ENCODE measurements at places on chromosomes 1 and 21. TPM values are rescaled to one million over a fixed set of nuclear protein-coding genes. Genes with fewer than 3 reads are reported as not detected.

DNA sequence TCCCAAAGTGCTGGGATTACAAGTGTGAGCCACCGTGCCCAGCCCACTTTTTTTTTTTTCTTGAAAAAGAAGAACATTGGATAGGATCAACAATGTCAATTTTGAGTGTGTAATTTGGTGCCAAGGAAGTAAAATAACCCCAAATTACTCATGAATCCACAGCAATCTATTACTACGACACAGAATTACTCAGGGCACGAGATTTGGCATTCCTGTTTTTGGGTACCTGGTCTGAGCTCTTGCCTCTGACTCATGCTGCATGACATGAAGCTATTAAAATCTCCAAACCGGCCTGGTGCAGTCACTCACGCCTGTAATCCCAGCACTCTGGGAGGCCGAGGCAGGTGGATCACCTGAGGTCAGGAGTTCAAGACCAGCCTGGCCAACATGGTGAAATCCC lies 10.4 kb downstream of the RNF19B start:
- no peak for DNase-seq

DNA sequence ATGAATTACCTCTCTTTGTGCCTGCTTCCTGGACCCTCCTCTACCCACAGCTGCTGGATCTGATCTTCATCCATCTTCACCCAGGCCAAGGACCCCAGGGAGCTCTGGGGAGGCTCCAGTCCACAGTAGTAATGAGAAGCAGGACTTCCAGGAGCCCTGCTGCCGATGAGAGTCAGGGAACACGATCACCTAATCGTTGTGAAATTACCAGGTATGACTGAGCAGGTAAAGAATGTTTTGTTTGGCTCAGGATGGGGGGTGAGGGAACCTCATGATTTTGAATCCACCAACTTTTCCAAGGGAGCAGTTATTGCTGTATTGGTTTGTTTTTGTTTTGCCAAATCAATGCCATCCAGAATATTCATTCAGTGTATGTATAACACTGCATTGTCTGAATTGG lies 454.0 kb downstream of the PLPP3 start:
- DNase-seq, result no peak

SHISA4 gene
- 50.8 TPM for total RNA-seq

- DNase-seq, result no peak
Measured at GRCh38 chr1:242873661-242874060, 349.2 kb upstream of the PLD5 start.

GRCh38 chr1:3851292-3851691 lies 5.7 kb downstream of the CEP104 start:
- no peak for DNase-seq

GRCh38 chr1:215889871-215890270 lies 322.8 kb downstream of the KCTD3 start:
- no peak for DNase-seq

DNA sequence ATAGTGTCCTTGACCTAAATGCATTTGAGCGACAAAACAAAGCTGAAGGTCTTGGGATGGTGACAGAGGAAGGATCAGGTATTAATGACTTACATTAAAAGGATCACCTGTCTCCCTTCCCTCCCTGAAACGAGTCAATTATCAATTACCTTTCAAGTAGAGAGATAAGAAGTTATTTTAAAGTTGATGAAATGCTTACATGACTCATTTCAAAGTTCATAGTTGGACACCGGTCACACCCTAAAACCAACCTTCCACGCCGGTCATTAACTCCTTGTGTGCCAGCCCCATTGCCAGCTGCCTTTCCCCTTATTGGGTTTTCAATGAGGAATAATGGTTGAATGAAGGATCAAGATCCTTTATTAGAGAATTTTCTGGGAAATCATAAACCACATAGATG lies 129.8 kb downstream of the ZP4 start:
- no peak for DNase-seq

DNA sequence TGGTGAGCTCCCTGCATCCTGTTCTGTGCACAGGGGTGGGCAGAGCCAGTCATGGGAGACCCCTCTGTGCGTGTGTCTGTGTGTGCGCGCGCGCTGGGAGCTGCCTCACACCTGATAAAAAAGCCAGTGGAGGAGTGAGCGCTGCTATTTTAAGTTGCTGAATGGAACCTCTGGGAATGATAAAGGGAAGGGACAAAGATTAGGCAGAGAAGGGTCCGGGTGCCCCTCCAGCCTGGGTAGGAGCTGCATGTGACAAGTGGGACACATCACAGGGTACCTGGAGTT lies 847 bp downstream of the ADORA1 start:
- no peak for DNase-seq

MTMR11 gene
- total RNA-seq, result 14.2 TPM

DNA sequence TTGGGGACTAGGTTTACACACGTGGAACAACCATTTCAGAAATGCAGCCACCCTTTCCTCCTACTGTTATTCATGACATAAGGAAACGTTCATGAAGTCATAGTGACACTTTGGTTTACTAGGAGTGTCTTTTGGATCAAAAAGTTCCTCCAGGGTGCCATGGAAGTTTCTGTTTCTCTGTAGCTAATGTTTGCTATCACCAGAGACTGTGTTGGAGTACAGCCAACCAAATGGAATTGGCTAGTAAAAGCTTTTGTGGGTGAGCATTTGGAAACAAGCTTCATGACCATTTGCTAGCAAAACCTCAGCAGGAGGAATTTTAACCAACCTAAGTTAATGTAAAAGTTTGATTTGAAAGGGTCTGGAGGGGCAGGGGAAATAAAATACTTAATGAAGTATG lies 43.9 kb upstream of the ADGRL2 start:
- DNase-seq, result no peak

- no peak for DNase-seq
Measured at GRCh38 chr1:145708063-145708462, 895 bp upstream of the PDZK1 start.

IL20 gene
- 2.2 TPM for total RNA-seq

DNA sequence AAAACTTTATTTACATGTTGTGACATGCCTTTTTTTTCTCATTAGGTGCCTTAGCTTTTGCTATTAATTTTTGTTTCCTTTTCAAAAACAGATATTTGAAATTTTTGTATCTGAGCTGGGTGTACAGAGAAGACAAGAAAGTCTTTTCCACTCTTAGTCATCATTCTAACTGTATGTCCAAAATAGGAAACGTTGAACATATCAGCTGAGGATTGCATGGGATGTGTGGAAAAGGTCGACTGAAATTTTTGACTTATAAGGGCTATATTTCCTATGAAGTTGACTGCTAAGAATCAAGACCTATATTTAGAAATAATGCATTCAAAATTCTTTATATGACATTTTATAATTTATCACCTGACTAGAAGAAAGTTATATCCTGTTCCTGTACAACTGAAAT lies 270.0 kb upstream of the ZRANB2 start:
- peak; percentile 33 for DNase-seq

UBXN10 gene
- total RNA-seq, result 0.48 TPM

PPT1 gene
- 29.1 TPM for total RNA-seq

DNA sequence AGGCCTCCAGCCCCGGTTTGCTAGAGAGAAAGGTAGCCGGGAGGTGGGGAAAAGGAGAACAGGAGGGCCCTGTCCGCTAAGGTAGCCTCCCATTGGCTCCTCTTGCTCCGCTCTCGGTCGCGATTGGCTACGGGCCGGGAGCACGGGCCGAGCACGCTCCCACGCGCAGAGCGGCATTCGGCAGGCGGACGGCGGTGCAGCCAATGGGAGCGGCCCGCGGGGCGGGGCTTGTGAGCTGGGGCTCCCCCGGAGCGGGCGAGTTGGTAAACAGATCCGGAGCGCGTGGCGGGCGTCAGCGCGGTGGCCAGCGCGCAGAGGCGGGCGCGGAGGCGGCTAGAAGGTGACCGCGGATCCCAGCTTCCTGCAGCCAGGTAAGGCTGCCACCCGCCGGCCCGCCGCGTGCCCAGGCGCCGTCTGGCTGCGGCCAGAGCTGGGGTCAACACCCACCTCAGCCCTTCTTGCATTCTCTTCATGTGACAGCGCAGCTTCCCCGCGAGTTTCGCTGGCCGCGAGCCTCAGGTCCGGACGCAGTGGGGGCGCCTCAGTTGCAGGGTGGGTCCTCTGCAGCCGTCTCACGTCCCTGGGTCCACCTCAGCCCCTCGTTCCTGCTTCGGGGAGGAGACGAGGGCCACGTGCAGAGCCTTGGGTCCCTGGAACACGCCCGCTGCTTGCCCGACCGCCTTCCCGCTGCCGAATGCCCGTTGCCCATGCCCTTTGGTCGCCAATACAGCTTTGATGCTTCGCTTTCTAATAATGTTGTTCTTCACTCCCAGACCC lies at the start of gene COQ8A:
TSS of gene COQ8A (plus strand) at position 266 of the 777 bp plus-strand sequence. CDS start 21,092 bp downstream, outside the sequence.
- DNase-seq, result peak; percentile 100

DNA sequence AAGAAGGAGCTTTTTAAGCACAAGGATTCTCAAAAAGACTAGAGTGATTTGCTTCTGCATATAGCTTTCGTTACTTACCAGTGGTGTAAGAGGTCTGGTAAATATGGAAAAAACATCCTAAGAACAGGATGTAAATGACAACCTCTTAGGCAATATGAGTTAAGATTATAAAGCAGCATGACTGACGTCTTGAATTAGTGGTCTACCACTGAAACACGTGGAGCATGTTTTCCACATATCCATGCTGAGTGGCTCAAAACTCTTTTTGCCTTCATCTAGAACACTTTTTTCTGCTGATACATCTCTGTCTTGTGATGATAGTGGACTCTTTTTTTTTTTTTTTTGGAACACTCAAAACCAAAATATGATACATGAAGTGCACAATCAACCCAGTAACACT lies 44.6 kb downstream of the RCAN1 start:
- DNase-seq, result no peak

CELA2A gene
- total RNA-seq, result not detected

- peak; percentile 42 for DNase-seq
Measured at GRCh38 chr1:31830065-31830464, 14.2 kb upstream of the SPOCD1 start.

DNA sequence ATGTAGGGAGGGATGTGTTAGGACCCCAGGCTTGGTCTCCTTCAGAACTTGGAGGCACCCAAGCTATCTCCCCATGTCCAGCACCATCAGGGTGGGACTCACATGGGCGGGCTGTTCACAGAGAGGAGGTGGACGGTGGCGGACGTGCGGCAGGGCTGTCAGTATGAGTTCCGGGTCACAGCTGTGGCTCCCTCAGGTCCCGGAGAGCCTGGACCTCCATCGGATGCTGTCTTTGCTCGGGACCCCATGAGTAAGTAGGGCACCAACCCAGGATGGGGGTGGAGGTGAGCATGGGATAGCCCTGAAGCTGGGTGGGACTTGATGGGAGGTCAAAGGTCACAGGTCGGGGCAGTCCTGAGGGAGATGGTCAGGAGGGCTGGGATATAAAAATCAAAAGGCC lies 27.8 kb downstream of the IGFN1 start:
- no peak for DNase-seq

PADI3 gene
- not detected for total RNA-seq

SYT14 gene
- total RNA-seq, result 3.9 TPM

DNA sequence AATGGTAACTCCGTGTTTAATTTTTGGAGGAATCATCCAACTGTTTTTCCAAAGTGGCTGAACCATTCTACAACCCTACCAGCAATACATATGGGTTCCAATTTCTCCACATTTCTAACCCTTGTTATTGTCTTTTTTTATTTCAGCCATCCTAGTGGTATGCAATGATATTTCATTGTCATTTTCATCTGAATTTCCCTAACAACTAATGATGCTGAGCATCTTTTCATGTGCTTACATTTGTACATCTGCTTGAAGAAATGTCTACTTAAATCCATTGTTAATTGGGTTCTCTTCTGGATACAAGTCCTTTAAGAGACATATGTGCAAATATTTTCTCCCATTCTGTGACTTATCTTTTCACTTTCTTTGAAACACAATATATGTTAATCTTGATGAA lies 43.3 kb downstream of the EPRS1 start:
- no peak for DNase-seq

DNA sequence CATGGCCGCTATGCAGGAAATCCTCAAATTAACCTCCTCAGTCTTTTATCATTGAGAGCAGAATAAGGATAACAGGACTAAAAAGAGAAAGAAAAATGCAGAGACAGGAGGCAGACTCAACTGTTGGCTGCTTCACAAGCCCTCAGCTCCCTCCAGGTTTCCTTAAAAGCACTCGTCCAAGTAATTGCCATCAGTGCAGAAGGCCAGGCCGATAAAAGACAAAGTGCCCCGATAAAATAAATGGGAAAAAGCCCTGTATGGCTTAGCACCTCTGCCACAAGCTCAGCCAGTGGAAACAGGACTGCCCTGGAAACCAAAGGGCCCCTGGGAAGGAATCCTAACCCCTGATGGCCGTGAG lies 8.1 kb downstream of the S100A6 start:
- DNase-seq, result no peak

NOTCH2 gene
- 166 TPM for total RNA-seq

- DNase-seq, result no peak
Measured at GRCh38 chr1:8681911-8682310, 135.5 kb downstream of the RERE start.

DNA sequence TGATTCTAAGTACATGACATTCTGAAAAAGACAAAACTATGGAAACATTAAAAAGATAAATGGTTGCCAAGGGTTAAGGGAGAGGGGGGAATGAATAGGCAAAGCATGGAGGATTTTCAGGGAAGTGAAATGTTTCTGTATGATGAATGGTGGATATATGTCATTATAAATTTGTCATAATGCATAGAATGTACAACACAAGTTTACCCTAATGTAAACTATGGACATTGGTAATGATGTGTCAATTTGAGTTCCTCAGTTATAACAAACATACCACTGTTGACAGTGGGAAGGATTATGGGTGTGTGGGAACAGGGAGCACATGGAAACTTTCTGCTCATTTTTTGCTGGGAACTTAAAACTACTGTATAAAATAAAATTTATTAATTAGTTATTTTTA lies 427.1 kb upstream of the ESRRG start:
- no peak for DNase-seq

DNA sequence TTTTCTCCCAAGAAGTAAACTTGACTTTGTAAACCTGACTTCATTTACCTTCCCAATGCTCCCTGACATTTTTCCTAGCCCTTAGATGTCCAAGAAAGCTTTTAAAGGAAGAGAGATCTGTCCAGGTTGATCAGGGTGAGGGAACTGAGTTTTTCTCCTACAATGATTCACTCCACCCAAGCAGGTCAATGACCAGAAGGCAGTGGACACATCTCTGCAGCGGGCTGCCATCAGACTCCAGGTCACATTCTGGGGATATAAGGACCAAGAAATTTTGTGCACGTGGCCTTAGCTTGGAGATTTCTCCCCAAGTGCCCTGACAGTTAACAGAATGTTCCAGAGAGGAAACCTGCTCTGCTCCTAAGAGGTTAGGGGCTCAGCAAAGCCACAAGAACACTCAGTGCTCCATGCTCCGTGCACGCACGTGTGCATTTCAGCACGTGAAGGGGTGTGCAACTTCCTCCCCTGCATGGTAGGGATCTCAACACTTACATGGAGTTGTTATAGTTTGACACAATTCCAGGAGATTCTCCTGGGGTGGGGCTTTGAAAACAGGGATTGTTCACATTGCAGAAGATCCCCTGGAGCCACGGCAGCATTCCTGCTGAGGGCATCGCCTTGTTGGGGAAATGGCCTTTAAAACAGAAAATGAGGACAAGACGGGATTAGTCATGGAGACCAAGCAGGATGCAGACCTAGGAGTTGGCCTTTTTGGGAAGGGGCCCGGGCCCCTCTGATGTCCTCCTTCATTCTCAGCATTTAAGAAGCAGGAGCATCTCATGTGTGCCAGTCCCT lies 9.8 kb downstream of the ABCA4 start:
- DNase-seq, result no peak

- no peak for DNase-seq
Measured at GRCh38 chr1:160708801-160709200, 2.8 kb downstream of the CD48 start.

- no peak for DNase-seq
Measured at GRCh38 chr1:181669246-181669645, 185.9 kb downstream of the CACNA1E start.

GRCh38 chr1:209505044-209505443 lies 78.5 kb upstream of the CAMK1G start:
- DNase-seq, result no peak

TRAF5 gene
- total RNA-seq, result 65.0 TPM

C4BPA gene
- 3.6 TPM for total RNA-seq

DIRAS3 gene
- total RNA-seq, result 2.9 TPM
